ENCODE measurements at places on chromosomes 6 and 20.

- DNase-seq = no peak
Measured at GRCh38 chr20:36744764-36745191, 1.1 kb downstream of the NDRG3 start.

- DNase-seq = no peak
Measured at GRCh38 chr6:166739117-166739975, 112.3 kb upstream of the RPS6KA2 start.

GRCh38 chr6:23173234-23173633 is 603.9 kb downstream of the HDGFL1 start:
- DNase-seq = no peak

DNA sequence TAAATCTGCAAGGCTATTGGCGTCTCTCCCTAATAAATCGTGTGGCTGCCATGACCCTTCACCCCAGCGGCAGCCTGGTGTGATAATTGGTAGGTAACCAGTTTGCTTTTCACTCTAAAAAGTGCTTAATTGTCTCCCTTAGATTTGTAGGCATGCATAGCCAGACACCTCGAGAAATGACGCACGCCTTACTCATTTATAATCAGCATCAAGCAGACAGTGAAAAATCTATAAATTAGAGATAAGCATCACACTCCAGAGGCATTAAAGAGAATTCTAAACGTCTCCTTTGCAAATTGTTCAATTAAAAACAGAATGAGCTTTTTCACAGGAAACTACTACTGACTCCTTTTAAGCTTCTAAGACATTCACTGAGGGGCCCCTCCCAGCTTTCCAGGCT is 110.2 kb upstream of the RPS6KA2 start:
- no peak for DNase-seq

GRCh38 chr6:44428682-44429081 is 41.2 kb downstream of the CDC5L start:
- DNase-seq = no peak

DNA sequence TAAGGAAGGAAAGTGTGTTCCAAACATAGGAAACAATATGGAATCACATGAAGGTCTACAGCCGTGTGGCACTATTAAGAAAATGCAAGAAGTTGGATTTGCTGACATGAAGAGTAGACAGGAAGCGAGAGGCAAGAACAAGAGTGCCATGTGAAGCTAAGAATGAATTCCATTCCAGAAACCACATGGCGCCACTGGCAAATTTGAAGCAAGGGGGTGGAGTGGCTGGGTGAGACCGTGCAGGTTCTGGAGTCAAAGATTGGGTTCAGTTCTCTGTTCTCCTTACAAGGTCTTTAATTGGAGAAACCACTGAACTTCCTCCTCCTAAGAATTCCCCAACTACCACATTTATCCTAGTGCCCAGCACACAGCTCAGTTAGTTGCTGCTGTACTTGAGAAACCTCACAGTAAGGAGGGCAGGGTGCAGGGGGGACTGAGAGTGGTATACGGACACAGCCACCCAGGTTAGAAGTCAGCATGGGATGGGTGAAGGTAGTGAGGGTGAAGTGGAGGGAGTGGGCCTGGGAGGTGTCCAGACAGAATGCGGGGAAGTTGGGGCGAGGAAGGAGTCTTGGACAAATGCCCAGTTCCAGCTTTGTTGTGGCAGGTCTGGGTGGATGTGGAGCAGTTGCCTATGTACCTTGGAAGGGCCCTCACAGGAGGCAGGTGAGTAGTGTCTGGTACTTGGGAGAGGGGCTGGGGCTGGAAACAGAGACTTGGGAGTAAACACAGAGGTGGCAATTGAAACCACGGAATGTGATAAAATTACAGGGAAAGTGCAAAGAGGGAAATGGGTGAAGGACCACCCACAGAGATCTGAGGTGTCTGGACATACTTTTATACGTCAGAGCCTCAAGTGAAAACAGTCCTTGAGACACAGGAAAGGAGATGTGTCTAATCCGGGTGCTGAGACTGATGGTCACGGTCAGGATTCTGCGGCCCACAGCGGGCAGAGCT is 14.3 kb downstream of the LYRM4 start:
- DNase-seq = no peak

- no peak for DNase-seq
Measured at GRCh38 chr6:41967312-41968287, 26.0 kb upstream of the CCND3 start.

DNA sequence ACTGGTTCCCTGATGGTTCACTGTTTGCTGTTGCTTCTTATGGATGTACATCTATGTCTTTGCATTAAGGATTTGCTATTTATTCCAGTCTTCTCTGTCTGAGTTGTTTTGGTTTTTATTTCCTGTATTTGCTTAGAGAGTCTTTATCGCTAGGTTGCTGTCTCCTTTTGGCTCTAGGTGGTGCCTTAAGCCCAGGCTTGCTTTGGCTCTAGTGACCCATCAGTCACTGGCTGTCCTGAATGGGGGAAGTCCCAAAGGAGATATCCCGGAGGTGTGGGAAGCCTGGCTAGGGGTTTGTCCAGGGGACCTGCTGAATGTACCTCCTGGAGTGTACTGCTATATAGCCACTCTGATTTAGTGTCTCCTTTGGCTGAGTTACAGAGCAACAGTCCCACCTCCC is 53.4 kb downstream of the MCHR2 start:
- DNase-seq = no peak

Measured in activated CD4-positive, CD25-positive, alpha-beta regulatory T cell (primary cell).